Head of caudate nucleus (tissue), 42 donors: ENCODE measurements at places on chromosomes 5 and 9.

DNA sequence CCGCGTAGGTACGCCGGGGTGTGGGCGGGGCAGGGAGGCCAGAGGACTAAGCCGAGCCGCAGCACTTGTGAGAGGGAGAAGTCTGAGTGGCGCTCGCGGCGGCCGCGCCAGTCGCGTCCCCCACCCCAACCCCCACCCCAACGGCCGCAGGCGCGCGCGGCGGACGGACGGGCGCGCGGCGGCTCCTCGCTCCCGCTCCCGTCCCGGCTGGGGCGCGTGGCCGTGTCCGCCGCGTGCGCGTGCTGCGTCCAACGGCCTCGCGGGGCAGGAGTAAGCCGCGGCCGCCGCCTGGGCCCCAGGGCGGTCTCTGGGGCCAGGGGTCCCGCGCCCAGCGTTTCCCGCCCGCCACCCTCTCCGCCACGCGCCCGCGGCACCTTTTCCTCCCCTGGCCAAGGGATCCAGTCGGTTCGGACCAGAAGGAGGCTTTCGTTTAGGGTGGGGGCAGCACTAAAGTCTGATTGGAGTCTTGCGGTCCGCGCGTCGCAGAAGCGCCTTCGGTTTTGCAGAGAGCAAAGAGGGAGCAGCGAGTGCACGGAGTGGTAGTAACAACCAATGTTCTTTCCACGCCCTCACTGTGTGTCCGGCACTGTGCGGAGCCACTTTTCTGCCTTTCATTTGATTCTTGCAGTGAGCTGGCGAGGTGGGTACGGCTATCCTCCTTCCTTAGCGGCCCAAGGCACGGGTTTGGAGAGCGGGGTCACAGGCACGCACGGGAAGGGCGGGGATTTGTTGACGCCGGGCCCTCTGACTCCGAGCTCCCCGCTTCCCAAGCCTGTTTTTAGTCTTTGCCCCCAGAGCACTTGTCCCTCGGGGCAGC is 483 bp downstream of the G3BP1 start:
- DNase-seq, result peak; percentile 24

- no peak for DNase-seq
Measured at GRCh38 chr5:76978869-76979268, 26.0 kb downstream of the CRHBP start.

- DNase-seq, result no peak
Measured at GRCh38 chr9:91045041-91045440, 243.4 kb downstream of the SYK start.

DNA sequence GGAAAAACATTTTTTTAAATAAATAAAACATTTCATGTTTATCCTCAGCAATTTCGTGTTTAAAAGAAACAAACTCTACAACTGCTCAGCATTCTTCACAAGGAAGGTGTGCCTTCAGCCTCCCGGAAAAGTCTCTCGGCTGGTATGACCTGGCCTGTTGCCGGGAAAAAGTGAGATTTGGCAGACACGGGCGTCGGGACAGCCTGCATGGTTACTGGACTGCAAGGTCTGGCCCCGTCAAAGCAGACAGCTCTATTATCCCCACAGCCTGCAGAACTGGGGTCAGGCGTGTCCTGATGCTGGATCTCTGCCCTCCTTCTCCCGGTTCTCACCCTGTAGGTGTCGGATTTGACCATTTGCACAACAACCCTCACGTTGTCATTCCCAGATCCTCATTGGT is 120.3 kb upstream of the SPATA31C2 start:
- no peak for DNase-seq

GRCh38 chr5:127649018-127649439 is at the start of gene CTXN3:
CTXN3 (plus strand) TSS chr5:127649082; CDS start chr5:127657522, 8,440 bp downstream.
- DNase-seq, result no peak

DNA sequence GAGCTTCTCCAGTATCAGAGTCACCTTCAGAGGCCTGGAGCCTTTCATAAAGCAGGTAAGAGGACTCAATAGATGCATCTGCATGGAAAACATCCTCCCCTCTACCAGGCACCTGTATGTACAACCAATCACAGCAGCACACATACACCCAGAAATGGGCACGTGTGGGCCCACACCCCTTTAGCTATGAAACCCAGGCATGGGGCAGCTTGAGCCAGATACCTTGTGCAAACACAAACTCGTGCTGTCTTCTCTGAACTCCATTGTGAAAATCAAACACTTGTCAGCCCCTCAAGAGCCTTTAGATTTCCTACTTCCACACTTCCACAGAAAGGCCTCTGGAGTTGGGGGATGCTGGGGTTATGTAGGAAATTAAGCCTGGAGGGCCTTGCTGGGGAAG is 1.1 kb upstream of the CSF2 start:
- DNase-seq, result no peak
